ENCODE measurements at places on chromosomes 3 and 15.

GRCh38 chr3:184360929-184361531 lies 375 bp downstream of the CLCN2 start:
- no peak for DNase-seq

GRCh38 chr3:16928386-16929132 lies 43.8 kb downstream of the PLCL2 start:
- no peak for DNase-seq

DNA sequence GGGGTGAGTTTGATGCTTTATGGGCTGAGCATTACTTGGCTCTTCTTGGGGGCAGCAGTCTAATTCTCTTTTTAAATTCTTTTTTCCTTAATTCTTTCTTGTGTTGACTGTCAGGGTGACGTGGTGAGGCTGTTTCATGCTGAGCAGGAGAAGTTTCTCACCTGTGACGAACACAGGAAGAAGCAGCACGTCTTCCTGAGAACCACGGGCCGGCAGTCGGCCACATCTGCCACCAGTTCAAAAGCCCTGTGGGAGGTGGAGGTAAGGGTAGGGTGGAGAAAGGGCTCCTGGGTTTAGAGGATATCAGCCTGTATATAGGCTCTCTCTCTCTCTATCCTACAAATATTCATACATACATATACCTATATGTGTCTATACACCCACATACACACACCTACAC lies 152.3 kb downstream of the ITPR1 start:
- no peak for DNase-seq

- no peak for DNase-seq
Measured at GRCh38 chr15:97082830-97083229, 752.3 kb downstream of the NR2F2 start.

GRCh38 chr3:71421475-71421819 lies 162.1 kb downstream of the FOXP1 start:
- DNase-seq: no peak

DNA sequence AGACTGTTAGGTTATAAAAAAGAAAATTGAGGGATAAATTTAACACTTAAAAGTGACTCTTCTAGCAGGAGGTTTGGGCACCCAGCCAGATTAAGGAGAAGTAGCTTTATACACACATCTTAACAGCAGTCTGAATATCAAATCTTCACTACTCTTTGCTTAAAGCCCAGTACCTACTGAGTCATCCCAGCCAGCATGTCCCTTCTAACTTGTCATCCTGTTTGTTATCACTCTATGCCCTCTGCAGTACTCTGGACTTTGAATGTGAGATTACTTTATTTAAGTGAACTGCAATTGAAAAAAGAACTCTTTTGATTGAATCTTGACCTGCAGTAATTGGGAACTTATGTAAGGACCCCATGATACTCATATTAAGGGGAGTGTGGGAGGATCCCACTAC lies 77.6 kb downstream of the FHIT start:
- DNase-seq: no peak

- no peak for DNase-seq
Measured at GRCh38 chr3:4211610-4212009, 91.6 kb upstream of the SETMAR start.

- no peak for DNase-seq
Measured at GRCh38 chr15:48395521-48396011, 64.3 kb downstream of the DUT start.

All from NCI-H2081 treated with DMSO at 0.1 percent for 48 hours (cell line).